ENCODE measurements at places on chromosomes 12 and 14. TPM values are rescaled to one million over a fixed set of nuclear protein-coding genes. Genes with fewer than 3 reads are reported as not detected.

The UBC gene
- 1,417 TPM for total RNA-seq

The SERPINA12 gene
- total RNA-seq = not detected

The NPC2 gene
- total RNA-seq = 220 TPM

The WNT5B gene
- 5.6 TPM for total RNA-seq

The KRT72 gene
- not detected for total RNA-seq

The CACNA1C gene
- 13.5 TPM for total RNA-seq

The RDH5 gene
- 3.7 TPM for total RNA-seq

The MAGOHB gene
- total RNA-seq = 11.1 TPM

The SERPINA1 gene
- total RNA-seq = 3.4 TPM

The MYF5 gene
- total RNA-seq = not detected

The RNU4-1 gene
- under 0.01 TPM for total RNA-seq

The VWF gene
- 92.5 TPM for total RNA-seq

The LRIG3 gene
- 42.1 TPM for total RNA-seq

The STAT2 gene
- 69.6 TPM for total RNA-seq

The LRTM2 gene
- total RNA-seq = not detected

The RNASE7 gene
- 13.3 TPM for total RNA-seq

The GDF3 gene
- total RNA-seq = not detected

The PARP2 gene
- 11.3 TPM for total RNA-seq

The DAO gene
- not detected for total RNA-seq

The PRB3 gene
- not detected for total RNA-seq

The SYT1 gene
- total RNA-seq = not detected

The NR1H4 gene
- total RNA-seq = not detected

The GPR84 gene
- not detected for total RNA-seq

The OVCH1 gene
- total RNA-seq = not detected

The IPO8 gene
- 26.3 TPM for total RNA-seq

The OTUB2 gene
- total RNA-seq = 9.4 TPM

The ITGA7 gene
- total RNA-seq = 15.8 TPM

The CD27 gene
- 4.2 TPM for total RNA-seq
